CD14-positive monocyte (primary cell): ENCODE measurements at places on chromosomes 2 and 18.
A peak's percentile ranks its signal among the peaks of the same experiment; 100 is the strongest.

DNA sequence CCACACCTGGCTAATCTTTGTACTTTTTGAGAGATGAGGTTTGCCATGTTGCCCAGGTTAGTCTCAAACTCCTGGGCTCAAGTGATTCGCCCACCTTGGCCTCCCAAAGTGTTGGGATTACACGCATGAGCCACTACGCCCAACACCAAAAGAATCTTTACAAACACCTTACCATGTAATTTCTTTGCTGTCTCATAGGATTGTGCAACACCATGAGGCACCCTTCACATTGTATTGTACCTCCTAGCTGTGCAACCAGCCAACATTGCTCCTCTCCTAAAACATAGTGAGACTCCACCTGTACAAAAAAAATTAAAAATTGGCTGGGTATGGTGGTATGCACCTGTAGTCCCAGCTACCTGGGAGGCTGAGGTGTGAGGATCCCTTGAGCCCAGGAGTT lies 3.1 kb upstream of the MFSD6 start:
- no peak for DNase-seq

- DNase-seq: peak; percentile 82
Observed at GRCh38 chr2:111022633-111023032, 98.1 kb upstream of the BCL2L11 start.

DNA sequence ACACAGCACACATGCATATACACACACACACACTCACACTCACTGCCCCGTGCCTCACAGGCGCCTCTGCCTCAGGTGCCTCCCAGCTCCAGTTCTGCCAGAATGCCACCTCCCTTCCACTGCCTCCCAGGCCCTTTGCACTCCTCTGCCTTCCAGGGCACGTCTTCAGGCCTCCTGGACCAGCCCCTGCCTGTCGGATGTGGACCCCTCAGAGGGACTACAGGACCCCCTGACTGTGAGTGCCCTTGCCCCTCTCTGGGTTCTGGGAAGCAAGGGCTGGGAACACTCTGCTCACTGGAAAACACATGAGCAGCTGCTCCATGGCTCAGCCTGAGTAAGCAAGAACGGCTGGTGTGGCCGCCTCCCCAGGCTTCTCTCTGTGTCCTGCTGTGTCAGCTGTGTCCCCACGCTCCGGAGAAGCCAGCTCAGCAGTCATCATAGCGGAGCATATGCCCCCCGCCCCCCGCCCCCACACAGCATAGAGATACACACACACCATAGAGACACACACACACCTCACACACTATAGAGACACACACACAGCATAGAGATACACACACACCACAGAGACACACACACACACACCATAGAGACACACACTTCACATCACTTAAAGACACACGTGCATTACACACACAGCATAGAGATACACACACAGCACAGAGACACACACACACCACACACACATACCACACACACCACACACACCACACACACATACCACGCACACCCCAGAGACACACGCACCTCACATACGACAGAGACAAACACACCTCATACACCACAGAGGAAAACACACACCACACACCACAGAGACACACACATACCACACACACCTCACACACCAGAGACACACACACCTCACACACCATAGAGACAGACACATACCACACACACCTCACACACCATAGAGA lies 271.3 kb downstream of the CYRIA start:
- no peak for DNase-seq

GRCh38 chr2:237894396-237894979 lies 35.1 kb downstream of the RAMP1 start:
- no peak for DNase-seq

- DNase-seq: no peak
Observed at GRCh38 chr2:27652790-27653189, 10.6 kb downstream of the SUPT7L start.

GRCh38 chr2:42622943-42623676 lies 54.7 kb downstream of the MTA3 start:
- no peak for DNase-seq
